ENCODE measurements at places on chromosomes 2 and 18.

DNA sequence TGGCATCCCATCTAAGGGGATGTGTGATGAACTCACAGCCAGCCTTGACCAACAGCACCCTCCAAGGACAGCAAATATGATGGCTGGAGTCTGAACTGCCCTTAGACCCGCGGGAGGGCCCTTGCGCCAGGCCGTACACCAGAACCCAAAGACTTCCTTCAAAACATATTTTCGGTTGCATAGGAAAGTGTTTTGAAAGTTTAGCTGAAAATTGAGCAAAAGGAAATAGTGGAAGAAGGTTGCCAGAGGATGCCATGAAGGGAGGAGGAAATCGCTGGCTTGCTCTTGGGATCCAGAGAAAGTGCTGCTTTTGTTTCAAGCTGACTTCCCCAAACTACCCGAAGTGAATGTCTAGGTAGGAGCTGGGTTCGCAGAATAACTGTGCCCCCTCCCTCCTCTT is 61.3 kb downstream of the IL1R2 start:
- no peak for DNase-seq

DNA sequence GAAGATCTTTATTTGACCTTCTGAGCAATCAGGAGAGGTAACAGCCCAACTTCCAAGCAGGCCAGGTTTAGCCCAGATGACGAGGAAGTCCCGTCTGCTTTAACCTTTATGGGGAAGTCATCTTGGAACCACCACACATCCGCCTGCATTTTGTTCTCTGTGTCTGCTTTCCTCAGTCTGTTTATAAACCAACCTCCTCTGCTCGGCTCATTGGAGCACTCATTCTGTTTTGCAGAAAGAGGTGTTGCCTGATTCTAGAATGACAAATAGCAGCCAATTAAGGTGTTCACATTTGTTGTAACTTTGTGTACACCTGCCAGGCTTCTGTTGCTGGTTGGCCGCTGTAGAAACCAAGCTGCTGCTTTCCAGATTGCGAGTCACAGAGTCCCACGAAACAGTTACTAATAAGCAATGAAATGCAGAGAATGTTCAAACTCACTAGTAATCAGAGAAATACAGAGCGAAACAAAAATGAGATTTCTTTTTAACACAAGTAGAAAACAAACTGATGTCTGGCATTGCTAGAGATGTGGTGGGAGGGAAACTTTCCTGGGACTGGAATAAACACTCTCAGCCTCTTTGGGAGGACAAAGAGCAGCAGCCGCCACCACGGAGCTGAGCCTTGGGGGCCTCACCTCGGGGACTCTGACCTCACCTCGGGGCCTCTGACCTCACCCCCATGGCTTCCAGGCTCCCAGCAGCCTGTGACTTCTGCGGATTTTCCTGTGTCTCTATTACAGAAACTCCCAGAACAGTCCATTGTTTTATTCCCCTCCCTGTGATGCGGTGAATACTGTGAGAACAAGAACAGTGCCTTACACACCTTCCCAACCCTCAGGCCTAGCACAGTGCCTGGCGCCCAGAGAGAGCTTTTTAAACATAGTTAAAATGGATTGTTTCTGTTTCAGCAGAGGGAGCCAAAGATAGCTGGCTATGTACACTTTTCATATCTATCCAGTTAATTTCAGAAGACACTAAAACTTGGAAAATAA is 64.0 kb downstream of the MBP start:
- no peak for DNase-seq

- peak; percentile 56 for DNase-seq
These were observed 69.6 kb downstream of the ACVR1C start for GRCh38 chr2:157559061-157559460.

GRCh38 chr2:63425606-63426005 is 162.7 kb downstream of the WDPCP start:
- DNase-seq: no peak

DNA sequence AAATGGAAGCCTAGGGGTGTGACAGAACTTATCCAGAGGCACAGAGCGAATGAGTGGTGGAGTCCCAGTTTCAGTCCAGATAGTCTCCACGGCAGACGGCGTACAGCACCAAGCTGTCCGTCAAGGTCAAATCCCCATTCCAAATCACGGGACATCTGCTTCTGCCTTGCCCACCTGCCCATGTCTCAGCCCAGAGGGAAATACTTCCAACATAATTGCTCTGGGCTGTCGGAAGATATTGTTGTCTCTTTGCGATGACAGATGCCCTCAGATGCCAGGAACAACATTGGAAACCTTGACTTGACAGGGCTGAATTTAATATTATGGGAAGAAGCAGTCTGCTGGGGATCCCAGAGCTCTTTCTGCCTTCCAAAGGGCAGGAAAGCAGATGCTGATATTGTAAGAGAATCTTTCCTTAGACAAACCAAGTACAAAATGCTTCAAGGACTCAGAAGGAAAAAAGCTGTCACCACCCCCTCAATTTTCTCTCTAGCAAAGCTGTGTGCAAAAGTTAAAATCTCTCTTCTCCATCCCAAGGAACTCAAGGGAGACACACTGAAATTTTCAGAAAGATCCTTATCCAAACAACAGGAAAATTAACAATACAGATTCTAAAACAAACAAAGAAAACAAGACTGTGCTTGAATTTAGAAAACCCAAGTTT is 364.0 kb downstream of the LRATD1 start:
- no peak for DNase-seq

DNA sequence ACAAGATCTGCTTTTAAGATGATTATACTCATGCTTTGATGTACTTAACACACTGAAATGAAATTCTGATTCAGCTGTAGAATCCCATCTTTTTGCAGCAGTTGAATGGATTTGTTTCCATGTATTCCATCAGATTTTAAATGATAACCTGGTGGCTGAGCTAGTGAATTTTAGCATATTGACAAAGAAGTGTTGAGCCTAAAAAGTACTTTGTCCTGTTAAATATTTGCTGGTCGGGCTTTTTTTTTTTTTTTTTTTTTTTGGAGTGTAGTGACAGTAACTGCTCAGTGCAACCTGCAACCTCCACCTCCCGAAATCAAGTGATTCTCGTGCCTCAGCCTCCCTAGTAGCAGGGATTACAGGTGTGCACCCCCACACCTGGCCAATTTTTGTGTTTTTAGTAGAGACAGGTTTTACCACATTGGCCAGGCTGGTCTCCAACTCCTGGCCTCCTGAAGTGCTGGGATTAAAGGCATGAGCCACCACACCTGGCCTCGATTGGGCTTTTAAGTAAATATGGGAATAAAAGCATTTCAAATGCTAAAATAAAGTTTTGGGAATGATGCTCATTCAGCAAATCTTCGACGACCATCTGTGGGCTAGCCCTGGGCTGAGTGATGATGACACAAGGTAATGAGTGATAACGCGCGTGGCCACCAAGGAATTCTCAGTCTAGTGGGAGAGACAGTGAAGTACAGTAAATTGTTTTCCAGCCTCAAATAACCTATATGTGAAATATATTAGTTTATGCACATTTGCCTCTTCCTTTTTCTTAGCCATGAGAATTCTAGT is 2.2 kb downstream of the ELP2 start:
- DNase-seq: no peak

DNA sequence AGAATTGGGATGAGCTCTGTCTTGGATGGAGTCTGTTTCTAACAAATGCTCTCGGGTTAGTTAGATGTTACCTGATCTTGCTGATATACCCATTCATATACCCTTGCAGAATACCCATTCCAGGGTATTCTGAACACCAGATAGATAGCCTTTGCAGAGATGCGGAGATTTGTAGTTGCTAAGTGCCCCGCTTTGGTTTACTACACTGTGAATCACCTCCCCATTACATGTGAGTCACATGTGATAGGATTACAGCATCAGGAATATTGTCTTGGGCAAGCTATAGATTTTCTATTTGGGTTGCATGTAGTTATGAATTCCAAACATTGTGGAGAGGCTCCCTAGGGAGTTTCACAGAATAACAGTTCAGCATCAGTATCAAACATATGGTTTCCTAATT is 3.8 kb downstream of the VSNL1 start:
- peak; percentile 37 for DNase-seq

DNA sequence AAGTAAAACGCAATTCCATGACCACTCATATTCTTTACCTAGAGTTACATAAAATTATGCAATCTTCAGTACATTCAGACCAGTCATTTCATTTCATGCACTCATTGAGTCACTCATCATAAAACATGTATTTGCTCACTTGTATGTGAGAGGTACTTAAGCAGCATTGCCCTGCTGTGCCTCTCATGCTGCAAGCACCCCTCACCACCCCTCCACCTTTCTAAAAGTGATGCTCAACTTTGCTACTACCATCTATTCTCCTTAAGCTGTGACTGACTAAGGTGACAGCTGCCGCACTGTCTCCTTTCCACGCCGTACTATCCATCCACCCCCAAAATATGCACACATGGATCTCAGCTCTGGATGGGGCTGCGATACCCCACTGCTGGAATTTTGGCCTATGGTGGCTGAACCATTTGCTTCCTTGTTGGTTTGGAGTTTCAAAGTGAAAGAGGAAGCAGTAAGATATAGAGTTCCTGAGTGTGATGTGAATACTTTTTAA is 7.2 kb downstream of the ARHGAP25 start:
- no peak for DNase-seq

- DNase-seq: no peak
These were observed 12.6 kb upstream of the TTC32 start for GRCh38 chr2:19914266-19914975.

GRCh38 chr2:62176801-62177200 is 19.1 kb upstream of the B3GNT2 start:
- DNase-seq: no peak

DNA sequence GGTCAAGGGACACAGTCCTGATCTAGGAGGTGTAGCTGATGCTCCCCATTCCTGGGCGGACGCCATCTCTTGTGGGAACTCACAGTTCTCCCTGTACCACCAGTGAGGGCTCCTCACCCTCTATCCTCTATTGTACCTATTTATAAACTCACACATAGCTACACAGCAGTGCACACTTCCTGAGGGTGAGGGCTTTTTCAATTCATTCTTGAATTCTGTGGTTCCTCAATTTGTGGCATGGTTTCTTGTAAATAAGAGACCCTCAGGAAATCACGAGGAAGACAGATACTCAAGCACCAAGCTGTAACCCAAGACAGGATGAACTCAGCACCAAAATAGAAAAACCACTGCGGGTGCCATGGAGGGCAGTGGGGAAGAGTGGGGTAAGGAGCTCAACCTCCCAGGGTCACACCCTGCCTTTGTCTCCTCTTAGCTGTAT is 245.9 kb upstream of the PXDN start:
- DNase-seq: no peak

DNA sequence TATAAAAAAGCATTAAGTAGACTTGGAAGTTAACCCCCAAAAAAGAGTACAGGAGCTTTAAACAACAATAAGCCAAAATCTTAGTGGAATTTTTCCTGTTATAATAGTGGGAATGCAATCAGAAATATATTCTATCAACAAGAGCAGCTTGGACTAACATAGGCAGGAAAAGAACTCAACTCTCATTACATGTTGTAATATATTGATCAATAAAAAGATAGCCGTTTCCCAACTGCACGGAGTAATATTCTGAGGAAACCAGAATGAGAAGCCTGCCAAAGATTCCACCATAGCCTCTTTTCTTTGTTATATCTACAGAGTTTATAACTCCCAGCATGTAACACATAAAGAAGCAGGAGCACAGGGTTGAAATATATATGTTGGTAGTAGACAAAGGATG is 37.6 kb upstream of the BAZ2B start:
- DNase-seq: no peak

GRCh38 chr18:47175283-47175897 is 774 bp downstream of the IER3IP1 start:
- DNase-seq: no peak

- no peak for DNase-seq
These were observed 685.1 kb upstream of the SLC8A1 start for GRCh38 chr2:41137031-41137430.

GRCh38 chr2:213980883-213981282 is 430.0 kb upstream of the VWC2L start:
- DNase-seq: no peak

- peak; percentile 65 for DNase-seq
These were observed 5.6 kb downstream of the SLC66A3 start for GRCh38 chr2:11160731-11161455.

DNA sequence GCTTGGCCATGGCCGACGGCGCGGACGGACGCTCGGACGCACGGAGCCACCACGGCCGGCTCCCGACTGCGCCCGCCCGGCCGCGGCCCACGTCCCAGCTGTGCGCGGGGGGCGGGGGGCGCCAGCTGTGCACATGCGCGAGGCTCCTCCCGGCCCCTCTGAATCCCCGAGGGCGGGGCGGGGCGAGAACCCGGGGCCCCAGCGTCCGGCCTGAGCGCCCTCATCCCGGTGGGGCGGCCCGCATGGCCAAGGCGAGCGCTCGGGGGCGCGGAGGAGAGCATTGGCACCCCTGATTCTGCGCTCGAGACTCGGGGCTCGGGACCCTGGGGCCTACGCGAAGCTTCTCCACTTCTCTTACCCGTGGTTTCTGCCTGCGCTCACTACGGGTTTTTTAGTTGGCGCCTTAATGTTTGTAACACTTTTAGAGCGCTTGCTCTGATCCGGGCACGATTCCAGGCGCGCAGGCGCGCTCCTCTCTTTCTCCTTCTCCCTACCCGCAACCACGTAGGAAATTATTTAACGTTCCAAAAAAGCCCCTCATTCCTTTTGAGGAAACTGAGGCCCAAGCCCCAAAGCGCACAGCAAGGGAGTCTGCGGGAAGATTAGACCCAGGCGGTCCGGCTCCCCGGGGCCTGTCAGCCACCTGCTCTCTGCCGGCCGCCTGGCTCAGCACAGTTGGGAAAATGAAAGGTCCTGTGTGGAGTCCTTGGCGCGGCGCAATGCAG is at the start of gene PXDN:
PXDN (minus strand) TSS at position 70 of the 725 bp plus-strand sequence; CDS start at position 10, 60 bp downstream.
- DNase-seq: peak; percentile 97

DNA sequence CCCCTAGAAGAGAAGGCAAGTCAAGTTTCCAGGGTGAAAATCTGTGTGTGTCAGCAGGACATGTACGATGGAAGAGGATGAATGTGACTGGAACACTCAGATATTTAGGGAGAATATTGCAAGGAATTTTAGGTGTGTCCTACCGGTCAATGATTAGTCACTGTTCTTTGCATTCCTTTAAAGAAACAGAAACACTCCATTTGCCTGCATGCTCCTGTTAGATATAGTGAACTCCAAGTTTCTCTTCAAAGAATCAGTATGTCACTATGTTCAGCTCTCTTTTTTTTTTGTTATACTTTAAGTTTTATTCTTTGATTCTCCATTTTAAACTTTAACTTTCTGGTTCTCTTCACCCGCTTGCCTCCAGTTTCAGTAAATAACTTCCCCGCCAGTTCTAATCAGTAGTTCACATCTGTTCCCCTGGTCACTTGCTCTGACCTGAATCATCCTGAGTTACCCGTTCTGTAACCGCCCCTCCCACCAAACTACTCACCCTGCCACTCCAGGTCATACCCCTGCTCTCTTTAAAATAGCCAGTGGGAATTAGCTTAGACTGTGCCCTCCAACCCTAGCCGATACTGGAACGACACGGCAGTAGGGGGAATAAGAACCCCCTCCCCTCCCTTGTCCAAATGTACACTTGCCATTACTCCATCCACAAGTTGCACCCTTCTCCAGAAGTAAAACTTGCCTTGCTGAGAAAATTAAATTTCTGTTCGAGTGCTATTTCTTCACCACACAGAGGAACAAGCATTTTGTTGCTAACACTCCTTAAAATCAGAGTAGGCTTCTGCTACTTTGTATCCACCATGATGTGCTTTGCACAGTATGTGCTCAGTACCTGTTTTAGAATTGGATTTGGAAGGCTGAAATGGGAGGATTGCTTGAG is 268.4 kb downstream of the METTL4 start:
- no peak for DNase-seq
